Stimulated activated CD4-positive, alpha-beta T cell treated with anti-CD3 and anti-CD28 coated beads, TNF-alpha, amount 100 ng/mL, for 24 hours (primary cell): ENCODE measurements at places on chromosomes 11 and 22.

- no peak for DNase-seq
Observed at GRCh38 chr22:22698263-22698750, 53.9 kb downstream of the GGTLC2 start.

DNA sequence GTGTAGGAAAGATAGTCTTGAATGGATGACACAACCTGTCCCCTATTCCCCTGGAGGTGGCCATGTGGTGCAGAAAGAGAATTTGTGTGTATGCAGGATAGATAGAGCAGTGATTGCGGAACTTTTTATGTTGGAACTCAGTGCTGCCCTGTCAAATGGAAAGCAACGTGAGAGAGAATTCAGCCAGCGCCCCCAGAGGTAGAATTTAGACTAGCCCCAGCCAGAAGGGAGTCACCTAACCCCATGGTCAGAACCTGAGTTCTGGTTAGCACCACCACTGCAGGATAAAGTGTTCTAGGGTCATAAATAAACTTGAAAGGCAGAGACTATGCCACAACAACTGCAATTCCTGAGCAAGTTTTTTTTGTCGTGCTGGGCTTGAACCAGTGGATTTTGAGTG is 152.9 kb upstream of the GRIA4 start:
- DNase-seq, result no peak

DNA sequence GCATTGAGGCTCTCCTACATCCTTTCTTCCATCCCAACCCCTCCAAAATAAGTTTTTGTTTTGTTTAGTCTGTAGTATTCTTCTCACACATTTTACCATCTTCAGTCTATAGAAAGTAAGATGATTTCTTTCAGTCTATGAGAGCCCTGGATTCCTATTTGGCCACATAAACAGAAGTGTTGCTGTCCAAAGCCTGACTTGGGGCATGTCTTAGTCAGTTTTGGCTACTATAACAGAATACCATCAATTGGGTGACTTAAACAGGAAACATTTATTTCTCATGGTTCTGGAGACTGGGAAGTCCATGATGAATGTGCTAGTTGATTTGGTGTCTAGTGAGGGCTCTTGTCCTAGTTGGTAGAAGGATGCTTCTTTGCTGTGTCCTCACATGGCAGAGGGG is 146.8 kb upstream of the DDI1 start:
- DNase-seq, result no peak

GRCh38 chr22:44340271-44341239 is 27.8 kb upstream of the SHISAL1 start:
- DNase-seq, result no peak

- DNase-seq, result no peak
Observed at GRCh38 chr11:6397156-6397555, 6.9 kb downstream of the SMPD1 start.

GRCh38 chr22:46113110-46113909 is 37.0 kb upstream of the PPARA start:
- DNase-seq, result no peak

- no peak for DNase-seq
Observed at GRCh38 chr11:46612326-46612725, 4.7 kb downstream of the HARBI1 start.

GRCh38 chr11:72935700-72936099 is 121.5 kb downstream of the ATG16L2 start:
- DNase-seq, result no peak

GRCh38 chr11:122045181-122045586 is 70.8 kb downstream of the BLID start:
- DNase-seq, result no peak

- no peak for DNase-seq
Observed at GRCh38 chr22:23820748-23821211, 18.0 kb downstream of the DERL3 start.

- DNase-seq, result no peak
Observed at GRCh38 chr11:6062691-6063358, 32.3 kb upstream of the OR56A1 start.

- DNase-seq, result no peak
Observed at GRCh38 chr11:9740202-9740883, 76.5 kb downstream of the SWAP70 start.

DNA sequence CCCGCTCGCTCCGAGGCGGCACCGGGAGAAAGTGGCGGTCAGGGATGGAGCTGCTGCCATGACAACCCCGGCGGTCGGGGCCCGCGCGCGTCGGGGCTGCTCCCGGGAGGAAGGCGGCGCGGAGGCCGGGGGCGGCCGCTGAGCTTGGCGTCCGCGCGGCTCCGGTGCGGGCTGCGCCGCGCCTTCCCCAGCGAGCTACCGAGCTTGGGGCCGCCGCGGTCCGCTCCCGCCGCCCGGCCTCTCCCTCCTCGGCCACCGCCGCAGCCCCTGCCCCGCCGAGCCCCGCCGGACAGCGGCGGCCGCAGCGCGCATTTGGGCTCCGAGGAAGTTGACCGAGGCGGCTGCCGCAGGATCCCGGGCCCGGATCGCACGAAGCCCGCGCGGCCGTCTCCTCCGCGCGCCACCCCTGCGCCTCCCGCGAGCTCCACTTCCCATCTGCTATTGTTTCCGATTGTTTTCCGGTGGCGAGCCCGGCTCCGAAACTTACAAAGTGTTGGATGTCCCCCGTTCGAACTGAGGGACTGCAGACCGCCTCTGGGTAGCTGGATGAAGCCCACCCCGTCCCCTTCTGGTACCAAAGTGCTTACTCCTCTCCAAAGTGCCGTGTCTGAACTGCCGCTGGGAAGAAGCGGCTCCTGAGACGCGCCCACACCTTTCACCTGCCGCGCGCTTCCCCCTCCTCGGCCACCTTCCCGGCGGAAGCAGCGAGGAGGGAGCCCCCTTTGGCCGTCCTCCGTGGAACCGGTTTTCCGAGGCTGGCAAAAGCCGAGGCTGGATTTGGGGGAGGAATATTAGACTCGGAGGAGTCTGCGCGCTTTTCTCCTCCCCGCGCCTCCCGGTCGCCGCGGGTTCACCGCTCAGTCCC is 540.3 kb downstream of the NTM start:
- no peak for DNase-seq

- DNase-seq, result no peak
Observed at GRCh38 chr11:28858076-28858475, 749.9 kb downstream of the METTL15 start.

GRCh38 chr11:19525714-19526113 is 186.9 kb upstream of the NAV2 start:
- no peak for DNase-seq

DNA sequence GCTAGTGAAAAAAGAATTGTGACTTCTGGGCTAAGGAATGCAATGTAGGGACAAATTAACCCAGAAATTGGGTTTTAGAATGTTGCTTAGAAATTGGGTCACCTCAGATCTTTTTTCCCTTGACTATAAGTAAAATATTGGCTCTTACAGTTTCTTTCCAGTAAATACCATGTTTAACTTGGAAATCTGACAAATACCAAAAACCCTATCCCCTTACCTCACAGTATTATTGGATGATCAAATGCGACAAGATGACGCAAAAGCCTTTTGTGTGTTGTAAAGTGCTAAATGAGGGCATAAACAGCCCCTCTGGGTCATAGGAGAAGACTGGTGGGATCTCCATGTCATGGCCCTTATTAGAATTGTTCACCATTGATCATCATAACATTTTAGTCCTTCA is 6.1 kb upstream of the UPB1 start:
- DNase-seq, result no peak

GRCh38 chr11:110966131-110966530 is 253.9 kb upstream of the ARHGAP20 start:
- DNase-seq, result no peak

DNA sequence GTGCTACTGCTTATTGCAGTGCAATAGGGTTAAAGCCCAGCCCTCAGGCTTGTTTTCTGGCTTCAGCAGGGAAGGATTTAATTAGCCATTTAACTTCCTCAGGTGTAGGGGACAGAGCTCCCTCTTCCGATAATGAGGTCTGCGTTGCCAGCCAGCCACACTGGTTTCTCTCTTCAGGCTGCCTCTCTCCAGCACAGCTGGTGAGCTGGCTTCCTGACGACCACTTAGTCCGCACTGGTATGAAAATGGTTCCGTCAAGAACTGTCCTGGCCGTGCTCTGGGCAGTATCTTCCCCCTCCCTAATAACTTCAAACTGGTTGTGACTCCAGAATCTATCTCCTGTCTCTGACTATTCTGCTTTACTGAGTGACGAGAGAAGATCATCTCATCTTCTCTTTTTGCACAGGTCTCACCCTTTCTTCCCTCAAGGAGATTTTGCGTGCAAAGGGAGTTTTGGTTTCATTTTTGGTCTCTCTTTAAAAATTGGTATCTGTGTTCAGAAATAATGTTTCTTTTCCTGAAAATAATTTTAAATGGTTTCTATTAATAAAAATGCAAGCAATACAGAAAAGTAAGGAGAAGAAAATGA is 49.2 kb downstream of the CNTN5 start:
- no peak for DNase-seq

GRCh38 chr22:47367993-47368945 is 605.8 kb downstream of the TBC1D22A start:
- no peak for DNase-seq

DNA sequence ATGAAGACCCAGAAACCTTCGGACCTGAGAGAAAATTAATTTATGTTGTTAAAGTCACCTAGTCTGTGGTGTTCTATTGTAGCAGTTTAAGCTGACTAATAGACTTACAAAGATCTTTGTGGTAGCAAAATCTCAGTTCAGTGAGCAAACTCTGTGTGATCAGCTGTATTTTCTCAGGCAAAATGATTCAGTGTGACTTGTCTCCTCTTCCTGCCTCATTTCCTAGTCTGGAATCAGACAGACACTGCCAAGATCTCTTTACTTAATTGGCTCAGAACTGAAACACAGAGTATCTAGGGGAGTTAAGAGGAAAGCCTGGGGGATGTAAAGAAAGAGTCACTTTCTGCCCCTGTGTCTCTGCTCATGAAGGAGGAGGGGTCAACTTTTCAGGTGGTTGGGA is 564.7 kb downstream of the KCNA4 start:
- DNase-seq, result no peak

GRCh38 chr11:134048028-134048427 is 20.8 kb upstream of the JAM3 start:
- DNase-seq, result no peak

GRCh38 chr22:42699281-42699975 is 21.2 kb downstream of the A4GALT start:
- DNase-seq, result no peak

DNA sequence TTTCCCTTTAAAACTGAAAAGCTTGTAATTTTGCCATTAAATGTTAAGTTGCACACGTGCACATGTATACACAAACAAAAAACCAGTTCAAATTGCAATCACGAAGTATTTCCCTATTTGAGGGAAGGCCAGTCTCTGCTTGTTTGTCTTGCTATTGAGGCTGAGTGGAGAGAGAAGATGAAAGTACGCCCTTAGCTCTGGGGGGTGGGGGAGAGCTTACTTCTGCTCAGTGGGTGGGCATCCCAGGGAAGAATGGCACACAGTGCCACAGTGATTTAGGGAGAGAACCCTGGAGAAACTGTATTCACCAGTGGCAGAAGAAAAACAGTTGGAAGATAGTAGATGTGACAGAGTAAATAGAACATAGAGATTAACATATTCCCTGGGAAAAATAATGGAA is 8.7 kb downstream of the YAP1 start:
- no peak for DNase-seq

GRCh38 chr22:48488611-48489511 is 1338.8 kb downstream of the BRD1 start:
- DNase-seq, result no peak

- DNase-seq, result no peak
Observed at GRCh38 chr11:118168751-118169150, 7.7 kb downstream of the SCN2B start.
